ENCODE measurements at places on chromosomes 6 and 20. TPM values are rescaled to one million over a fixed set of nuclear protein-coding genes. Genes with fewer than 3 reads are reported as not detected.

- DNase-seq: no peak
These were observed 77.7 kb downstream of the CDYL start for GRCh38 chr6:4853782-4854511.

DNA sequence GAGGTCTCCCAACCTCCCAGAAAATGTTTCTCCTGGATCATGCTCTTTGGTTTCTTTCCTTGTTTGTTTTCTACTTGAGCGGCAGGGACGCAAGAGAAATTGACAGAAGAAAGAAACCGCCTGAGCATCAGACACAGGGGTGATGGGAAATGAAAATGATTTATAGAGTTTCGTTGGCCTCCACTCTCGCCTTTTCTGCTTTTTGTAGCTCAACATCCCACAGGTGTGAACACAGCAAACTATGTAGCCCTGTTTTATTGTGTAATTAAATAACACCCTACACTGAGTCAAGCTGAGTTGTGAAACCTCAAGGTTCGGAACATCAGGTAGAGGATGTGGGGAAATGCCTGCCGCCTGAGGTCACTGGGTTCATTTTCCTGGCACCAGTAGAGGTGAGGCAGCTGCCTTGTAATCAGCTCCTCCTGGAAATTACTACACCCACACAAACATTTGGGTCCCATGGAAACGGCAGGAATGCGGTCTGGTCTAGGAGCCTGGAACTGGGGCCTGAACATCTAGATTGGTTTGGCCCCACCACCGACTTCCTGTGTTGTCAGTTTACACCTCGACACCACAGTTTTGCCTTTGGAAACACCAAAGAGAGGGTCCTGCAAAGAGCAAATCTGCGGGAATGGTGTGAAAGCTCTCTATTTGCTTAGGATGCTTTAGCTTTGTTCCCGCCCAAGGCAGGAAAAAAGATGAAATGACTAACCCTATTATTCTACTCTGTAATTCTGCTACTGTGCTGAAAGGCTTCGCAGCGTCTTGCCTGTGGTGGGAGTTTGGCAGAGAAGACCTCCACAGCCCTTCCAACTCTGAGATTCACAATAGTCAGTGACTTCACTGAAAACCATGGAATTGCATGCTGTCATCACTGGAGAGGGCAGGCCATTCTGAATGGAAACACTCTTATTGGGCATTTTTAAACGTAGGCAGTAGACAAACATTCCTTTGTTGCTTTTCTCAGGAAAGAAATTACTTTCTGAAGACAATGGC is 53.0 kb downstream of the ADAT2 start:
- DNase-seq: no peak

GRCh38 chr6:132819405-132820161 is 5.2 kb downstream of the RPS12 start:
- no peak for DNase-seq

DNA sequence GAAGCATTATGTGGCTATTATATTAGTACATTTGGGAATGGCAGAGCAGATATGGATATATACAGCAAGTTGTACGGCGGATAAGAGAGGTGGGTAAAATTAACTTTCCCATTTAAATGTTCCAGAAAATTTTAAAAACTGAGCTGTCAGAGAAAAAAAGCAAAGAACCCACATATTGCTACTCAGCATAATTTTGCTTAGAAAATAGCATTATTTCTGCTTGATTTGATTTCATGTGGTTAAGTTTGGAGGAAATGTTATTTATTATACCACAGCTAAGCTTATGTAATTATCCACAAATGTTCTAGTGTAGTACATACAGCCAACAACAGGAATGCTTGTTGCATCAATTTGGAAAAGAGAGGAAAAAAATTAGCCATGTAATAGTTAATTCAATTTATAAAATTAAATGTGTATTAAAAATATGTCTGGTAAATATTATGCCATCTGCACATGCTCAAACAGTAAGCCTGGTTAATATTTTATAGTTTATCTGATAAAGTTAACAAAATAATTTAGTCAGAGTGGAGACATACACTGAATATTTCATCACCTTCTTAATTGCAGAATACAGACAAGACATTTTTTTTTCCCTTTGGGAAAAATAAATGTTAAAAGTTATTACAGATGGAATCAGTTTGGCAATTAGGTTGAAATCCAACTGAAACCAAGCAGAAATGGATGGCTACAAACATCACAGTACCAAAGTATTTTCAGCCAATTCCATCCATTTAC is 172.1 kb upstream of the ID4 start:
- DNase-seq: no peak

DNA sequence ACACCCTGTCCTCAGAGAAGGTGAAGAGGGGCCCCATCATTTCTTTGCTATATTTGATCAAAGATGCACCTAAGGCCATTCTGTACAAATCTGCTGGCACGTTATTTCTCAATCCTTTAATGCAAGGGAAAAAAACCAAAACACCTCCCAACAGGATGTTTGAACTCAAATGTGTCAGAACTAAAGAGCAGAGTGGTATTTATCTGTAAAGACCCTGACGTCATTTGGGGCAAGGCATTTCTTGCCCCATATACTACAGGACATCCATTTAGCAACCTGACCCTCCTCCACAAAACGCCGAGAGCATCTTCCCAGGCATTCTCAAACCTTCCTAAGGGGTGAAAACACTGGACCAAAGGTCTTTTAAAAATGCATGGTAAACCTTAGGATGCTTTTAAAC is 50.8 kb downstream of the ZMYND8 start:
- no peak for DNase-seq

GRCh38 chr6:18473755-18474154 is 86.6 kb downstream of the RNF144B start:
- DNase-seq: no peak

DNA sequence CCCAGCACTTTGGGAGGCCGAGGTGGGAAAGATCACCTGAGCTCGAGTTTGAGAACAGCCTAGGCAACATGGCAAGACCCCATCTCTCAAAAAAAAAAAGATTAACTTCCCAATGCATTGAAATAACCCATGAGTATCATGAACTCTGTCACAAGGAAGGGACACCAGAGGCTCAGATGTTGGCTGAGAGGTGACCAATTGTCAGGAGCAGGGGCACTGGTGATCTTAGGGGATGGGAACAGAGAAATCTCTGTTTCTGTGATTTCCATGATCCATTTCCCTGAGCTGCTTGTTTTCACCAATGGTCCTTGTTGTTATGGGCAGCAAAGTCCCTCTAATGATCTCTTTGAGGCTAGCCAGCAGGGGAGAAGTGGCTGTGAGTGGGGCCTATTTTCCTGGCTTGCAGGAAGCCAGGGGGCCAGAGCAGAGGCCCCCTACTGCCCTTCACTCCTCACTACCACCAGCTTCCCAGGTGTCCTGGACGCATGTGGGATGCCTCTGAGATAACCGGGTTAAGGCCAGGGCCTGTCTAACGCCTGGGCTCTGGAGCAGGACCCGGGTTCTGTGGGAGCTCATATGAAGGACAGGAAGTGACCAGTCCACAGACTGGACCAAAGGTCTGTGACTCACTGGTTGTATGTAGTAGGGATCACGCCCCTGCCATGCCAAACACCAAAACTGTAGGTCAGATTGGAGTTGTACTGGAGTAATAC is 54.4 kb downstream of the PCNA start:
- DNase-seq: no peak

GRCh38 chr6:150293423-150294173 is 75.2 kb upstream of the IYD start:
- DNase-seq: no peak

GRCh38 chr6:44737829-44738528 is 350.5 kb downstream of the CDC5L start:
- DNase-seq: no peak

- no peak for DNase-seq
These were observed 34.8 kb upstream of the TFB1M start for GRCh38 chr6:155349129-155349528.

DNA sequence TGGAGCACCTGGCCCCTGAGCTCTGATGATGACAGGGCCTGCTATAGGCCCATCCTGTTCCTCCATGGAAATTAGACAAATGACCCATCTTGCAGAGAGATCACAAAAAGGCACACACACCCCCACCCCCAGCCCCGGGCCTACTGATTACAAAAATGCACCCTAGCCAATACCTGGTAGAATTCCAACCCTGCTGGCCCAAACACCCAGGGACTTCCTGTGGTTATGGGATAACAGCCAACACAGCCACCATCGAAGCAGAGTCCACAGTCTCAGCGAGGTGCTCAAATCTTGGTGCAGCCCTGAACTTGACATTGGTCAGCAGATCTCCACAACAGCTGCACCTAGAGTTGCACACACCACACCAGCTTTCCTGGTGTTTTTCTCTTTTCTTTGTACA is 17.0 kb downstream of the NCR2 start:
- no peak for DNase-seq

TFAP2C gene
- total RNA-seq: not detected

DNA sequence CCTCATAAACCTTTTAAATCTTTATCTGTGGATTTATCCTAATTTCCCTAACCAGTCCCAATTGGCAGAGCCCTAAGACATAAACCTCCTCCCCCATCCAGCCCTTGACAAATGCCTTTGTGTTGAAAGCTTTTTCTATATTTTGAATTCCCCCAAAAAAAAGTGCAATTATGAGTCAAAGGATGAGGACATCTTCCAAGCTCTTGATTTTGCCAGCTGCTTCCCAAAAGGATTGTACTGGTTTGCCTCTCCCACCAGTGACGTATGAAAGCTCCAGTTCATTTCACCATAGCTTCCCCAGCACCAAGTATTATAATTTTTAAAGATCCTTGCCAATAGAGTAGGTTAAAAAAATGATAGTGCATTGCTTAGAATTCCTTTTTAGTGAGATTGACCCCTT is 38.9 kb downstream of the SIRPA start:
- no peak for DNase-seq

GRCh38 chr6:155936551-155936950 is 480.9 kb upstream of the NOX3 start:
- DNase-seq: no peak

DLK2 gene
- 0.25 TPM for total RNA-seq

OR10C1 gene
- total RNA-seq: not detected

DNA sequence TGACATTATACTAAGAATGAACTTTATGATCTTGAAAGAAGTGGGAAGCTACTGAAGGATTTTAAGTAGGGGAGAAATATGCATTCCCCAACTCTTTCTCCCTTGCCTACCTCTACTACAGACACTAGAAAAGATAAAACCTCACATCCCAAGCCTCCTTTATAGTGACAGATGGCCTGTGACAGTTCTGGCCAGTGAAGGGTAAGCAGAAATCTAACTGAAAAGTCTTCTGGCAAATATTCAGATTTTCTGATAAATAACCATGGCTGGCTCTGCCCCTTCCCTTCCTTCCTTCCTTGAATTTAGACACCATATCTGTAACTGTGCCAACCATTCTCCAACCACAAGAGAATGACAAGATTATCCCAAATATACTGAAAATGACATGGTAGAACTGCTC is 10.2 kb upstream of the BEND6 start:
- DNase-seq: no peak

DNA sequence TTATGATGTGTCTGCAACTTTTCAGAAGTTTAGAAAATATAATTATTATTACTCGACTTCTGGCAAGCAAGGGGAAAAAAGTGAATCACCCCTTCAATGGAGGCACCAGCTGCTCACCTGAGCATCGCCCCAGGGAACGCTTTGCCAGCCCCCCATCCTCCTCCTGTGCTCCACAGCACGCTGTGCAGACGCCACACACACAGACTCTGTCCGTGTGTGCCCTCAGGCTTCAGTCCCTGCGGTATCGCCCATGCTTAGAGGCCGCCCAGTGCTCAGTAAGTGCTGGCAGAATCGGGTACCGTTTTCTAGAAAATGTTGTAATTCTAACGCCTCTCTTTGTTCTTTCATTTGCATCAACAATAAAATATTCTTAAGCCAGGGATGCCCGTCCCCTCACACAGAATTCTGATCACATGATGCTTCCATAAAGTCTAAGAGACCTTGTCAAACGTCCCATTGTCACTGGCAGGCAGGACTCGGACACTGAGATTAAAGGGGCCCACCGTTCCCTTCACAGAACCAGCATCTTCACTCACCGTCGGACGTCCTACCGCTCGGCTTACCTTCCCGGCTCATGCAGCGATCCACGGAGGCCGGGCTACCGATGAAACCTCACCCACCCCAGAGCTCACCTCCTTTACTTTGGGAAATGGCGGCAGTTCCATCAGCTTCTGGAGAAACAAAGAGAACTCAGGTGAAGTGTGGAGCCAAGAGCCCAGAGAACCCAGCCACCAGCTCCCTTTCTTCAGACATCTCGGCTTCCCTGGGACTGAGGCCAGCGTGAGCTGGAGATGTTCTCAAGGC is 105.5 kb downstream of the DLL1 start:
- DNase-seq: no peak

OSTM1 gene
- 38.5 TPM for total RNA-seq

Measured in T-helper 17 cell (primary cell).